Thoracic aorta (tissue), 2 donors: ENCODE measurements at places on chromosomes 4 and X. TPM values are rescaled to one million over a fixed set of nuclear protein-coding genes. Genes with fewer than 3 reads are reported as not detected.

Gene MAGEA1
- not detected for total RNA-seq

GRCh38 chrX:46737041-46737440, 21.9 kb downstream of the SLC9A7 start:
- no peaks in the 10 kb centered on the region for H3K27me3 ChIP-seq
- no peaks in the 10 kb centered on the region for H3K36me3 ChIP-seq
- no peaks in the 10 kb centered on the region for H3K4me1 ChIP-seq
- no peak overlapping the region for H3K27ac ChIP-seq
- DNase-seq = no peak

GRCh38 chr4:164606478-164606877, 147.5 kb upstream of the SMIM31 start:
- H3K27me3 ChIP-seq = no peaks in the 10 kb centered on the region
- DNase-seq = no peak
- no peak overlapping the region for H3K4me3 ChIP-seq

Gene FGFBP1
- total RNA-seq = not detected

DNA sequence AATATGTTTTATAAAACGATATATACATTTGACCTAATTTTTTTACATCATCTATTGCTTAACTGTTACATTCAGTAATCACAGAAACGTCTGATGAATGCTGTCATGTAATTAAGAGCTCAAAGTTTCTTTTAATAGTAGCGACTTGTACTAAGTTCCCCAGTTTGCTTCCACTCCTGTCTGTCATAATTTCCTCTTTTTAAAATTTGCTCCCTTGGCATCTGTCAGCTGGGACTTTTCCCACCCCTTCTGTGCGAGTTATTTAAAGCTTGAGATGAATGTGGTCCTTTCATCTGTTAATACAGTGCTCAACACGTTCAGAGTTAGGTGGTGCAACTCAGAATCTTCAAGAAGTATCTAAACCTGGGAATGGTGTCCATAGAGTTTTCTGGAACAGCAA, 1.2 kb downstream of the RAP1GDS1 start:
- peak overlapping the region; percentile 97 for H3K4me3 ChIP-seq
- H3K4me1 ChIP-seq = peaks cover 17% of the 10 kb centered on the region
- DNase-seq = no peak
- H3K27ac ChIP-seq = peak overlapping the region; percentile 92
- H3K36me3 ChIP-seq = no peaks in the 10 kb centered on the region

Gene GLRB
- total RNA-seq = 7.9 TPM

Gene SH3D19
- 143 TPM for total RNA-seq
